ENCODE measurements at places on chromosomes 2 and 18.

DNA sequence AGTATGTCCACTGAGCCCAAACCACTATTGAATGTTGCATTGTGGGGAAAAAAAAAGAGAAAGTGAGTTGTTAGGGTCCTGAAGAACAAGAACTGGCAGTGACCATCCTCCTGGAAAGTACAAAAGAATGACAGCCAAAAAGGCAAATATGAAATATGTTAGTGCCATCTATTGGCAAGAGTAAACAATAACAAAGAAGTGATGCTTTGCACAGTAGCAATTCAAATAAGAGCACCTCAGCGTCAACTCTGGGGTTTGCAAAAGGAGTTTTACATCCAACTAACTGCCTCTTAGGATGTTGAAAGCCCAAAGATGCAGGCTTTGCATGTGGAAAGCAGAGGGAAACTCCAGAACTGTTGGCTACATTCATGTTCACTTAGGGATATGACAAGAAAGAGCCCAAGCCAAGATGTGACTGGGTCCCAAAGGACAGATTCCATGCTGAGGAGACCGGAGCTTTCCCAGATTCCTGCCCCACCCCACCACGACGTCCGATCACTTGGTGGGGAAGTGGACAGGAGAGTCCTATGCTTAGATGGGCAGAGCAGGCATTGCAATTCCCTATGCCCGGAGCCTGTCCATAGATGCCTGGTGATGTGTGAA is 15.6 kb downstream of the TRABD2A start:
- no peak for DNase-seq

GRCh38 chr2:165746501-165746900 is 47.5 kb downstream of the GALNT3 start:
- no peak for DNase-seq

- no peak for DNase-seq
These were observed 591.9 kb downstream of the TMEM182 start for GRCh38 chr2:103353774-103354173.

- DNase-seq: no peak
These were observed 56.6 kb downstream of the STK39 start for GRCh38 chr2:168190590-168191336.

DNA sequence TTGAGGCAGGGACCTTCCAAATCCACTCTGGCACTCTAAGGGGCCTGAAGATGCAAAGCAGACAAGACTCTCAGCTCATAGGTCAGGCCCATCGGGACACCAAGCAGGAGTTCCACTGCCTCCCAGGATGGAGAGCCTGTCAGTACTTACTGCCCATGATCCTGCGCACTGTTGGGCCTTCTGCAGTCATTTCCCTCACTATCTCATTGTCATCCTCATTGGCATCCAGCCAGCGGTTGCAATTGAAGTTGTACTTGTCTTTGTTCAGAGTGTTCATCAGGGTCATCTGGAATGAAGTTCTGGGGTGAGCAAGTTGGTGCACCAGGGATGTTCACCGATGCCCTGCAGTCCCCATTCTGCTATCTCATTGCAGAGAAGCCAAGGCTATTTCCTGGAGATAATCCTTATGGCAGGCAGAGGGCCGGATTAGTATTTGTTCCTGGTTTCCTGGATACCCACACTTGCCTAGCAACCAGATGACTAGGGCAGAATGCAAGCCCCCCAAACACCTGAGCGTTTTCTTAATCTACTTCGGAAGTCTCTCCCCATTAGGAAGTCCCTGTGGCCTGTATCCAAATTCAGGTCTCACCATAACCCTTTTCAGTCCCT is 65.1 kb downstream of the LOXHD1 start:
- no peak for DNase-seq

- no peak for DNase-seq
These were observed 20.9 kb downstream of the SLC39A10 start for GRCh38 chr2:195677884-195678283.

DNA sequence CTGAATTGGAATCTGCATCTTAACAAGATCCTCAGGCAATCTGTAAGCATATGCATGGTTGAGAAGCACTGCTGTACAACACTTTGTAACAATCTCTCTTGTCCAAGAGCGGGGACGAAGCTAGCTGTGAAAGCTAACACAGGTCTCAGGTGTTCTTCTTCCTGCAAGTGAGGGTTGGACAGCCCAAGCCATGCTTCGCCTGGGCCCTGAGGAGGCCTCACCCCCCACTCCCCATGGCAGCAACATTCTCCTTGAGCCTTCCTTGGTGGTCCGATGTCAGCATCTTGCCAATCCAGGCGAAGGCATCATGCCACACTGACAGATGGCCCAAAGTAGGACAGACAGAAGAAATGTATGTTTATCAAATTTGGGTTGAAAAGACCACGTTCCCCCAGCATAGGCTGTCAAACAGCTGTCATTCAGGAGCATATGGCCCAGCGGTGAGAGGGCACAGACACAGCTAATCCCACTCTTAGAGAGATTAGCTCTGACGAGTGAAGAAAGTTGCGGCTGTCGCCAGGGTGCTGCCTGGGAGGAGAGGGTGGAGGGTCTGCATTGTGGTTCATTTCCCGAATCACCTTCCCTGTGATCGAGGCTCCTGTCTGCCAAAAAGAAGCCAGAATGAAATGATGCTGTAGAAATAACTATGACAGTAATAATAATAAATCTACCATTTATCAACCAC is 344.7 kb downstream of the MYCN start:
- no peak for DNase-seq

DNA sequence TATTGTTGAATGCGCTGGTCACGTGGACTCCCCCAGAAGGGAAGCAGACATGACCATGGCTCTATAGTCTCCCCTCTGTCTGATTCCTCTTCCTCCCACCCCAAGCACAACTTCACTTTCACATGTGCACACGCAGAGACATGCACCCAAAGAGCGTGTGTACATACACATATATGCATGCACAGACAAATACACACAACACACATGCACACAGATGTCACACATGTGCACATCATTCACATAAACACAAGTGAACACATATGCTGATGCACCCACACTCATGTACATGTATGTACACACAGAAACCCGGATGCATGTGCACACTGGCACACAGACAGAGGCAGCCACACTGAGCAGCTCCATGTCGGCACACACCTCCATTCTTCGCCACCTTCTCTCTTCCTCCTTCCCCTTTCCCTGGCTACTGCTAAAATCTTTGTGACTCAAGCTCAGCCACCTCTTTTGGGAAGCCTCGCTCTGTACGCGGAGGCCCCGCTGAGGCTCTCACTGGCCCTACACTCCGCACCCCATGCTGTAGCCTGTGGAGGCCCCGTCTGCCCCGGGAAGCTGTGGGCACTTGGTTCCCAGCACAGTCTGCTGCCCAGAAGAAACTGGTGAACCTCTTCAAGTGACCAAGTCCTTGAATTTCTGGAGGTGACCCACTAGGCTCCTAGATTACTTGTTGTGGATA is 101.6 kb upstream of the TEX51 start:
- DNase-seq: no peak

DNA sequence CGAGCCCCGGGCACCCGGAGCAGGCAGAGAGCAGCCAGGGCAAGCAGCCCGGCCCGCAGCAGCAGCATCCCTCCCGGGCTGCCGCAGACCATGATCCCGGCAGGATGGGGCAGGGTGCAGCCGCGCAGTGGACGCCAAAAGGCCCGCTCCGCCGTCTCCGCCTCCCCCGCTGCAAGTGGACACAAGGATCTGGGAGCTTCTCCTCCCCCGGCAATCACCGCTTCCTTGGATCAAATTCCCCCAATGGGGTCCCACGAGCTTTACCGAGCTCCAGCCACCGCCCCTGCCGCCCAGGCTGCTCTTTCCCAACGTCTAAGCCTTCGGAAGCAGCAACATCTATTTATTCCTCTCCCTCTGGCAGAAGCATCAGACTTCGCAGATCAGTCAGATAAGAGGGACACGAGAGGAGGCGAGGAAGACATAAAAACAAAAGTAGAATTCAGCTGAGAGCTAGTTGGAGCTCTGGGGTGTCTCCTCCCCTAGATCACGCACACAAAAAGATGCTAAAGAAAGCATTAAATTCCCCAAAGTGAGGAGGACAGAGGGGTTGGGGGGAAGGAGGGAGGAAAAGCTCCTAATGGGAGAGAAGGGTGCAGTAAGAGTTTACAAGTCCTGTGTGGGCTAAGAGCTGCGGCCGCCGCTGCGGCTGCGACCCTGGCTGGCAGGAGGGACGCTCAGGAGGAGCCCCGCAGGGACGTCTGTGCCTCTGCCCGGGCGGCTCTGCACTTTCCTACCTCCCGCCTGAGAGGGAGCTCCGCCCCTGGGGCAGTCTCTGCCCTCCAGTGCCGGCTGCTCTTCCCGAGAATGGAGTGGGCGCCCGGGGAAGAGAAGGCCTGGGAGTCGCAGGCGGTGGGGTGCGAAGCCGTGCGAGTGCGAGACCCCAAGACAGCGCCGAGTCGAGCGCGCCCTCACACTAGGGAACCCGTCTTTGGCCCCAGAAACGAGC is at the start of gene FRZB:
FRZB (minus strand) TSS at position 177 of the 946 bp plus-strand sequence; CDS start at position 92, 85 bp downstream.
- DNase-seq: no peak

DNA sequence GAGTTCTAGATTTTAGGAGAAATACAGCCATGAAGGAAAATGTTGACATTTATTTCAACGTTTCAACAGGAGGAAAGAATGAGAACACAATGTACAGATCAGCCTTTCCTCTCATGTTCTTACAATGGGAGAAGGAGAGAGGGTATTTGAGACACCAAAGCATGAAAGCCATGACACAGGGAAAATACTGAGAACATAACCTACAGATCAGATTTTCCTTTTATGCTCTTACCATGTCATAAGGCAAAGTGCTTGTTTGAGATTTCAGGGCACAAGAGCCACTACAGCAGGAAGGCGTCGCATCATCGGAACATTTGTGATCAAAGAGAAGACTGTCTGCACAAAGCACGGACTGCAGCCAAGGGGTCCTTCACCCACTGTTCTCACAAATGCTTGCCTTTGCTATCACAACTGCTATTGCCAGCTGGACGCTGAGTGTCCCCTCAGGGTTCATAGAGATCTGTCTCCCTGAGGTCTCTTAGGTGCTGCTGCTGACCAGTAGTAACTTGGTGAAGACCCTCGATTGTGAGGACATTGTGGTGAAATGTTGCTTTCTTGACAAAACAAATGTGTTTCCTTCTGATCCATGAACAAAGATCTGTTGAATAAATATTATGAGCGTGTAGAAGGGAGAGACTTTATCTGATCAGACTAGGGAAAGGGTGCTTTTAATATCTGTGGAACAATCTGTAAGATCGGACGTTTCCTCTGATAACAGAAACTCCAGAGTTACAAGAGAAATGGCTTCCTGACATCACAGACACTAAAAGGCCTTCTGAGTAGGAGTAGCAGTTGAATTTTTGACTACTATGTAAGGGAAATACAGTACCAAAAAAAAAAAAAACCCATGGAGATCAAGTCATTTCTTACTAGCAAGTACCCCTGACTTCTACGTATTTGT is 6.4 kb upstream of the IL1RL1 start:
- DNase-seq: no peak

- DNase-seq: no peak
These were observed 2.3 kb downstream of the KLHL41 start for GRCh38 chr2:169511818-169512217.

- no peak for DNase-seq
These were observed 121.8 kb downstream of the CERS6 start for GRCh38 chr2:168577885-168578284.

- no peak for DNase-seq
These were observed 98.7 kb upstream of the MGAT5 start for GRCh38 chr2:134155134-134155533.

DNA sequence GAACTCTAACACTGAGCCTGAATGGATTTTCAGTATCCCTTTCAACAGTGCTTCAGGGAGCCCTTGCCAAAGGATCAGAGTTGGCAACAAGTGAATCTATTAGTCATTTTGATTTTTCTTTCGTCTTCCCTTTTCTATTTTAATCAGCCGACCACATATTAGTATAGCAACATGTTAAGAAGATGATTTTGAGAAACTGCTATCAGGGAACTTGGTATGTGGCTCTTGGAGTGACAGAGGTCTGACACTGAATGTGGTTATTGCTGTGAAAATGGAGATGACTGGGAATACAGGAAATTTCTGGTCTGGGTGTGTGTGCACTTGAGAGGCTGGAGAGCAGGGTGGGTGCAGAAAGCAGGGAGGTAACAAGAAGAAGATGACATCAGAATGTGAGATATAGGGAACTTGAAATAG is 28.7 kb upstream of the IL1RL1 start:
- DNase-seq: no peak

DNA sequence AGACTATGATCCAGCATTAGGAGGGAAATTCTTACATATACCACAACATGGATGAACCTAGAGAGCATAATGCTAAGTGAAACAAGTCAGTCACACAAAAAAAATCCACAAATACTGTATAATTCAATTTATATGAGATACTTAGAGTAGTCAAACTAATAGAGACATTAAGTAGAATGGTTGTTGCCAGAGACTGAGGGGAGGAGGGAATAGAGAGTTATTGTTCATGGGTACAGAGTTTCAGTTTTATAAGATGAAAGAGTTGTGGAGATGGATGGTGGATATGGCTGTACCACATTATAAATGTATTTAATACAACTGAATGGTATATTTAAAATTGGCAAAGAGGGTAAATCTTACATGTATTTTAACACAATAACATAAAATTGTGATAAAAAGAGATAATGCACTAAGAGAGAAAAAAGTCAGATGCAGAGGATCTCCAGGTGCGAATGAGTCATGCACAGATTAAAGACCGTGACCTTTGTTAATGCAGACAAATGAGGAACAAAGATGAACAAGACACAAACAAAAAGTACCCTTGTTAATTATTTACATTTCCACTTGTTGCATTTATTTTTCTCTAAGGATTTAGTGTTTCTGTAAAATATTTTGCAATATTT is 541.7 kb upstream of the MEX3C start:
- DNase-seq: no peak

DNA sequence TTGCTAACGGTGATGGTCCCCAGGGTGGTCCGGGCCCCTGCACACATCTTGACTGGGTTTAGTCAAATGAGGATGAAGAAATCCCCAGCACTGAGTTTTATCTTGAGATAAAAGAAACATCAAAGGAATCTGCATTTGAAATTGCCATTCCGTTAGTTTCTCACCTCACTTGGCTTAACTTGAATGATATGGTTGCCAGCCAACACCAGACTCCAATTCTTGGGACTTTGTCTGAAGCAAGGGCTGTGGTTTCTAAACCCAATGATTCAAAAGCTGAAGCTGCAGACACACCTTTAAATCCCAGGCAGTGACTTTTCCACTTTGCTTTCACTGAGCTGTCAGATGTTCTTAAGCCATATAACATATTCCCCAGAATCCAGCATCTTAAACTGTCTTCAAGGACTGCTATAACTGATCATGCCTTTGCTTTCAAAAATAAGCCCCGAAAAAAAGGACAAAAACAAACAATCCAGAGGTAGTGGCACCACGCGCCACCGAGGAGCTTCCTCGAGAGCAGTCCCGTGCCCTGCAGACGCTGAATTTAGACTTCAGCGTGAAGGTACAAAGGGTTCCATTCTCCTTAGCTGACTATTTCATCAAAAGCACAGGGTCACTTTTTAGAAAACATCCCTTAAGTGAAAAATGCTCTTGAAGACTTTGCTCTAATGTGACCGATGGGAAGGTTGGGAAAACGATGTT is 189.3 kb downstream of the HDAC4 start:
- DNase-seq: no peak

DNA sequence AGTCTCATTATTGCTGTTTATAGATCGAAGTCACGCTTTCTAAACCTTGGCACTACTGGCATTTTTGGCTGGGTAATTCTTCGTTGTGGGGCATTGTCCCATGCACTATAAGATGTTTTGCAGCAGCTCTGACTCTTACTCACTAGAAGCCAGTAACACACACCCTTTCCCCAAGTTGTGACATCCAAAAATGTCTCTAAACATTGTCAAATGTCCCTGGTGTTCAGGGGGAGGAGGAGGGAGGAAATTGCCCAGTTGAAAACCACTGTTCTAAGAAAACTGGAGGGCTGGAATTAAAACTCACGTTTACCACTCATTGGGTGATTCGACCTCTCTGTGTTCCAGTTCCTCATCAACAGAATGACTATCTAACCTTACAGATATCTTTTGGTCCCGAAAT is 115.7 kb upstream of the KLF7 start:
- no peak for DNase-seq
